HuH-7 (cell line): ENCODE measurements at places on chromosomes 12 and 14.

DNA sequence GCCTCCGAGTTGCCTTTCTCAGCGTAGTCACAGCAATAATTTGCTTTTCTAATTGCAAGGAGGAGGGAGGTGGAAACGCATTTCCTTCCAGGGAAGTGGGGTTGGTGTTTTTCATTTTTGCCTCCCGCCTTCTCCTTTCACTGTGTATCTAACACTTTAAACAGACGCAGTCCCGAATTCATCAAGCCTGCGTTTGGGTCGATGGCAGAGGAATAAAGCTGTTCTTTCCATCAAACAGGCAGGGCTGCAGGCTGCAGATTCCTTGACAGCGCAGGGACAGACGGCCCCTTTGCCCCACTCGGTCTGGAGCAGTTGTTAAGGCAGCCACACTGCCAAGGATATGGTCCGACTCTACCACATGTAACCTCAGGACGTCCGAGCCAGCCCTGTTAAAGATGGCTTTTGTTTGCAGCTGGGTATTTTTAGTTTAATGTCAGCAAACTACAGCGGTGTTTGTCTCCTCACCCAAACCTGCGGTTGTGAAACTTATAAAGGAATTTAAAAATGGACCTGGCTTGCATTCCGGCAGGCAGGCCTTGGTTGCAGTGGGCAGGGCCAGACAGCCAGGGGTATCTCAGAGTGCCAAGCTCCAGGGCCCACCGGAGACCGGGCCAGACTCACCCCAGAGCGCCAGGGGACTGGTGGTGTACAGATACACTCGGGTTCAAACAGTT, 2.1 kb downstream of the CHST11 start:
- no peak for DNase-seq

- no peak for DNase-seq
Measured at GRCh38 chr14:30658645-30659044, 36.5 kb downstream of the SCFD1 start.

DNA sequence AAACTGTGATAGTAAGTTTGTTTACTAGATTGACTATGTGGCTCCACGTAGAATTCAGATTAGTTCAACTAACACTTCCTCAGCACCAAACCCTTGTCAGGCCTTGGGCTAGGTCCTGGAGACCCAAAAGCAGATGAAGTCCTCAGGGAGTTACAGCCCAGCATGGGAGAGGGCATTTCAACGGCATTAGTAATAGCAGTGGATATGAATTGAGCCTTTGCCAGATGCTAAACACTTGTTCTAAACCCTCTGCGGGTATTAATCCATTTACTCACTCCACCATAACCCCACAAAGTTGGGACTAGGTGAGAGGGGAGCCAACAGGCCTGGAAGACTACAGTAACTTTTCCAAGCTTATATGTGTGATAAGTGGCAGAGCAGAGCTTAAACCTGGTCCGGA, 714.6 kb downstream of the DIO2 start:
- no peak for DNase-seq

DNA sequence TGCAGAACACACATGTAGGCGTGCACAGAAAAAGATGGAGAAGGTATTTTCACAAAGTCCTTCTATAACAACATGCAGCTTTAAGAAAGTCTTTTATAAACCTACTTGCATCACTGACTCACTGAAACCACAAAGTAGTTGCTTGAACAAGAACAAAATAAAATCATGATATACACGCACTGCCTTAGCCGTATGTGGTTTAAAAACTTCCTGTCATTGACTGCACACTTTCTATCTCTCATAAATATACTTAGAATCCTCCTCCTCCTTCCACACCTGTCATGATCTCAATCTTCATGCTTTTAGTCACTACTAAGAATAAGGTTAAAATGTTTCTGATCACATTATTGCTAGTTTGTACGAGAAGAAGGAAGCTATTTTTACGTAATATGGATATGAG, 31.8 kb upstream of the RAD51AP1 start:
- no peak for DNase-seq

GRCh38 chr12:21984375-21984774, 43.1 kb upstream of the ABCC9 start:
- no peak for DNase-seq

- no peak for DNase-seq
Measured at GRCh38 chr12:18079541-18080246, 10.3 kb downstream of the RERGL start.

DNA sequence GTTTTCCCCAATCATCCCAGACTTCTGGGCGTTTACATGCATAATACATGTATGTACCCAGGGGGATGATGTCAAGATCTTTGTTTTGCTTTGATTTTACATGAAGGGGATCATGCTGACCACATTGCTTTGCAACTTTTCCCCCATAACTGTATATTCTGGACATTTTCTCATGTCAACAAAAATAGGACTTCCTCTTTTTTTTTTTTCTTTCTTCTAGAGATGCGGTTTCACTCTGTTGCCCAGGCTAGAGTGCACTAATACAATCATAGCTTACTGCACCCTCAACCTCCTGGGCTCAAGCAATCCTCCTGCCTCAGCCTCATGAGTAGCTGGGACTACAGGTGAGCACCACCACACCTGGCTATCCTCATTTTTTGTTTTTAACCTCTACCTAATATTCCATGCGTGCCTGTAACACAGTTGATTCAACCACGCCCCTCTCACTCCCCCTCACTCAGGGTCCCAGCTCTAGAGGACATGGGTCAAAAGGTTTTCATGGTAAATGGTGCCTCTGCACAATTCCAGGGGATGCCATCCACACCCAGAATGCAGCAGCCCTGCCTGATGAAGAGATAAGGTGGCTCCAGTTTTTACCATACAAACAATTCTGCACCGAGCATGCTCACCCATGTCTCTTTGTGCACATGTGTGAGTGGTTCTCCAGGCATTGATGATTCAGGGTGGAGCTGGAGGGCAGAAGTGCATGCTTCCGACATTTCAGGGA, 32.0 kb upstream of the CIPC start:
- no peak for DNase-seq

- DNase-seq = no peak
Measured at GRCh38 chr12:76272287-76272686, 75.9 kb downstream of the BBS10 start.
